SK-N-SH treated with all-trans-retinoic acid at 6 μM for 48 hours (cell line): ENCODE measurements at places on chromosomes 13 and 19.
A peak's percentile ranks its signal among the peaks of the same experiment; 100 is the strongest.

DNA sequence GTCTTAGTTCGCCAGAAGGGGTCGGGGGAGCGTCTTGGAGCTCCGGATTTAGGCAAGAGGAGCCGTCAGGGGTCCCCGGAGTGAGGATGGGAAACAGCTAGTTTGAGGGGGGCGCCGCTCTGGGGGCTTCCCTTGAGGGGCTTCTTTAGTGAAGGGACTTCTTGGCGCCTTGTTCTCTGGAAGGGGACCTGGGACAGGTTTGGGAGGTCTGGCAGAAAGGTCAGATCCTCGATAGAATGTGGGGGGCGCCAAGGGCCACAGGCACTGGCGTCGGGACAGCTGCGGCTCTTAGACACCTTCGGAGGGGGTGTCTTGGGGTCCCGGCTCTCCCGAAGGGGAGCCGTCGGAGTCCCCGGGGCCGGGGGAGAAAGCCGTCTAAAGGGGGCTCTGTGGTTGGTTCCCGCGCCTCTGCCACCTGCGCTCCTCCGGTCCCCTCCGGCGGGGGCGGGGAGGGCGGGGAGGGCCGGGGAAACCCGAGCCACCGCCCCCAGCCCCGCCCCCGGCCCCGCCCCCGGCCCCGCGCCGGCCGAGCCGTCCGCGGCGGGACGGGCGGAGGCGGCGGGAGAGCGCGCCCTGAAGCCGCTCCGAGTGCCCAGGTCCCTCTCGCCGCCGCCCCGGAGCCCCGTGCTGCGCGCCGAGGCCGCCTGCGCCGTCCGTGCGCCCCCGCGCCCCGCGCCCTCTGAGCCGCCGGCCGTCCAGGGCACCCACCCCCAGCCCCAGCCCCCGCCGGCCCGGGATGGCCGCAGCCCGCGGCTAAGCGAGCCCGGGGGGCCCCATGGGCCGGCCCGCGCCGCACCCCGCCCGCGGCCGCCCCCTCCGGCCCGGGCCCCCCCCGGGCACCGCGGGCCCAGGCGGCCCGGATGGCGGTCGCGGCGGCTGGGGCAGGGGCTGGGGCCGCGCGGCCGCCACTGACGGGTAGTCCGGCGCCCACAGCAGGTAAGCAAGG is at the start of gene NRTN:
Gene NRTN (plus strand): TSS at position 552 of the 946 bp plus-strand sequence. CDS start 19,099 bp downstream, outside the sequence.
- ATAC-seq, result peak; percentile 7

DNA sequence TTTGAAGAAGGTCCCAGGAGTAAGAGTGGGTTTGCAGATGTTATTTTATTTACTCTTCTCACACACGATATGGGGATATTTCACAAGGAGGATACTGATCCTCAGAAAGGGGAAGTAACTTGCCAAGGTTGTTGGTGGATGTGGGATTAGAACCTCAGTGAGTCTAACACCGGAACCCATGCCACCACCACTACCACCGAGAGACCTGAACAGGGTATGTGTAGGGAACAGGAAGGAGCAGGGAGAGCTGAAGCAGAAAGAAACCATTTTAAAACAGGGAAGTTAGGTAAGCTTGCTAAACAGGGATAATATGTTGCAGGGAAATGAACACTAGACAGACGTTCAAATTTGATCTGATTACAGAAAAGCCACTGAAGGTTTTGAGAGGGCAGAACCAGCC is 11.6 kb upstream of the CEACAM3 start:
- ATAC-seq, result no peak

DNA sequence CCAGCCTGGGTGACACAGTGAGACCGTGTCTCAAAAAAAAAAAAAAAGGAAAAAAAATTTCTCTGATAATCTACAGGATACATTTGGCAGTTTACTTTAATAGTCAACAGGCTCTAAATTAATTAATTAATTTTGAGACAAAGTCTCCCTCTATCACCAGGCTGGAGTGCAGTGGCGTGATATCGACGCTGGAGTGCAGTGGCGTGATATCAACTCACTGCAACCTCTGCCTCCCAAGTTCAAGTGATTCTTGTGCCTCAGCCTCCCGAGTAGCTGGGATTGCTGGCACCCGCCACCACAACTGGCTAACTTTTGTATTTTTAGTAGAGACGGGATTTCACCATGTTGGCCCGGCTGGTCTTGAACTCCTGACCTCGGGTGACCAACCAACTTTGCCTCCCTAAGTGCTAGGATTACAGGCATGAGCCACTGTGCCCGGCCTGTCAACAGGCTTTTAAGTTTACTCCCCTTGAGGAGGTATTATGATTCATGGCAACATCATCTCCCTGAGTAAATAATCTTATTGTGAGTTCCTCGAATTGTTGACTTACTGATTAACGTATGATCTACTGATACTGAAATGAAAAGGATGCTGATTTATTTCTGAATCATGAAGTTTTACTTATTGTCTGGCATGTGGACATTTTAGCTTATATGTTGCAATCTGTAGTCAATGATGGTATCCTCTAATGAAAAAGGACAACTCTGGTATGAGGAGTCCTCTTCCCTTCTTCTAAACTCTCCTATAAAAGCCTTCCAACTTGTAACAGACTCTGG is 21.3 kb upstream of the MTRF1 start:
- ATAC-seq, result peak; percentile 88

GRCh38 chr13:47592256-47592655 is 408.8 kb downstream of the SUCLA2 start:
- ATAC-seq, result no peak

DNA sequence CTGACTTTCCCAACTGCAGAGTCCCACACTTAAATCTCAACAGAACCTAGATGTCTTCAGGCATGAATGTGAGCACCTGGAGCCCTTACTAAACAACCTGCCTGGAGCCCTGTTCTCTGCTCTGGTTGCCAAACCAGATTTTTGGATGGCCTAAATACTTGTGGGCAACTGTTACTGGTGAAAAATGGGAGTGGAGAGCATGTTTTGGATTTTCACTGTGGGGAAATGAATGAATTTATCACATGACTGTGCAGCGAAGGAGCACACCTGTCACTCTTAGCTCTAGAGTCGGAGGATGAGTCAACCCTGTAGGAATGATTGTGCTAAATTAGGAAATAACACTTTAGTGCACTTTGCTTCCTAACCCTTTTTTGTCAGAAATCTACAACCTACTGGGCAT is 30.3 kb downstream of the SHISA2 start:
- ATAC-seq, result no peak

- ATAC-seq, result peak; percentile 59
These were observed 21.0 kb upstream of the SPRY2 start for GRCh38 chr13:80361883-80362327.

DNA sequence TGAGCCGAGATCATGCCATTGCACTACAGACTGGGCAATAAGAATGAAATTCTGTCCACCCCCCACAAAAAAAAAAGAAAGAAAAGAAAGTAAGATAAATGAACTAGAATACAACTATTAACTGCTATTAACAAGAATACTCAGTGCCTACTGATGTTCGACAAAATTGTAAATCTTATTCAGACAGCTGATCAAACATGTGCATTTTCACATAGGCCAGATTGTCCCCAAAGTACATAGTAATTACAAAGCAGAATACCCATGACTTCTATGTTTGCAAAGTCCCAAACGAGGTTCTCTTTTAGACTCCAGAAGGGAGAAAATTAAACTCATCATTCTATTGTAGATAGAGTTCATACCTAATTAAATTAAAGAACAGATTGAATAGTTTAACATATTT is 113.4 kb downstream of the UFM1 start:
- ATAC-seq, result no peak

- no peak for ATAC-seq
These were observed 12.9 kb upstream of the GIPR start for GRCh38 chr19:45655073-45655472.

DNA sequence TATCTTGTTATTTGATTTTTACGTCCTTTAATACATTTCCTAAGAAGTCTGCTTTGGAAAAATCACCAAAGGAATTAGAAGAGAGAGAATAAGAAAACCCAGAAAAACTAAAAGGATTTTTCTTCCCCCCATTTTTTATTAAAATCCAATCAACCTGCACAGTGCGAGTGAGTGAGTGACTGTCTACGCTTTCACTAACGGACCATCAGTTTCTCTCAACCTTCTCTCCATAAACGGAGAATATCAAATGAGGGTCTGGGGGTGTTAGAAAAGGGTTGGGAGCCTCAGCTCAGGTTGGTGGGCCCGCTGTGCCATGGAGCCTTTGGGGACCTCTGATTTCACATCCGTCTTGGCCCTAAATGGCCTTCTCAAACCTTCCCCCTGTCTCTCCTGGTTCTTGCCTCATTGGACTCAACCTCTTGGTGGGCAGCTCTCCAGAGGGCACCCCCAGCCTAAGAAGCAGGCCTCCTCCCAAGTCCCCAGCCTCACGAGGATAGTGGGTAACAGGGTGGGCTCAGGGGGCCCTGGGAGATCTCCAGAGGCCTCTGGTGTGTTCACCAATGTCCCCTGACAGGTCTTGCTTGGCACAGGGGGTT is 763 bp upstream of the LRP3 start:
- ATAC-seq, result no peak

- ATAC-seq, result no peak
These were observed 115.7 kb upstream of the ZNF536 start for GRCh38 chr19:30256496-30256850.

DNA sequence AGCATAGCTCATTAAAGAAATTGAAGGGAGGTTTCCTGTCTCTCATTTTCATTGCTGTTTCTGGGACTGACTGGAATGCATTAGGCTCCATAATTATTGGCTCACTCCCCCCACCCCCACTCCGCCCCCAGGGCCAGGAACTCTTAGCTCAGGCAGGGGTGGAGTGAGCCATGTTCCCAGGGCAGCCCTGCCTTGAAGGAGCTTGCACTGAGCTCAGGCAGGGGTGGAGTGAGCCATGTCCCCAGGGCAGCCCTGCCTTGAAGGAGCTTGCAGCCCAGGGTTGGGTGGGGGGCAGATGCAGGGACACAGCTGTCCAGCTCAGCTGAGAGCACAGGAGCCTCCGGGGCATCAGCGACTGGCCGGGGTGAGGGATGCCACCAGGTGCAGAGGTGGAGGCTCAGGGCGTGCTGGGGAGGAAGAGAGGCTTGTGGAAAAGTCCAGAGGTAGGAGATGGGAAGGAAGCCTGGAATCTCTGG is 39.1 kb upstream of the TFDP1 start:
- ATAC-seq, result no peak; the same call in 2 of the 3 replicates

DNA sequence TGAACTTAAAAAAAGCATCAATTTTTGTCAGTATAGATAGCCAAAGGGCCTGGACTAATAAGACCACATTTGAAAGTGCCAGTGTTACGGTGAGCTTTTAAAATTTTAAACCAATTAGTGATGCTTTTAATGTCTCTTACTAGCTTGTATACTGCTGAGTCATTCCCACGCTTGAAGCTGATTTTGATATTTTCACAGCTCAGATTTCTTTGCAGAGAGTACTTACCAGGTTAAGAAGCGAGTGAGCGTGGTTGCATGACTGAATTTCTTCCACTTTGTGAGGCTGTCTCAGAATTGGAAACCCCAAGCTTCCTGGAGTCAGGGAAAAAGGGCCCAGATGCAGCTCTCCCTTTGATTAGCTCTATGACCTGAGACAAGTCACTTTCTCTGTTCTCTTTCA is 74.5 kb upstream of the NBEA start:
- ATAC-seq, result peak; percentile 58

- ATAC-seq, result no peak
These were observed 34.9 kb upstream of the MLNR start for GRCh38 chr13:49185264-49185663.

DNA sequence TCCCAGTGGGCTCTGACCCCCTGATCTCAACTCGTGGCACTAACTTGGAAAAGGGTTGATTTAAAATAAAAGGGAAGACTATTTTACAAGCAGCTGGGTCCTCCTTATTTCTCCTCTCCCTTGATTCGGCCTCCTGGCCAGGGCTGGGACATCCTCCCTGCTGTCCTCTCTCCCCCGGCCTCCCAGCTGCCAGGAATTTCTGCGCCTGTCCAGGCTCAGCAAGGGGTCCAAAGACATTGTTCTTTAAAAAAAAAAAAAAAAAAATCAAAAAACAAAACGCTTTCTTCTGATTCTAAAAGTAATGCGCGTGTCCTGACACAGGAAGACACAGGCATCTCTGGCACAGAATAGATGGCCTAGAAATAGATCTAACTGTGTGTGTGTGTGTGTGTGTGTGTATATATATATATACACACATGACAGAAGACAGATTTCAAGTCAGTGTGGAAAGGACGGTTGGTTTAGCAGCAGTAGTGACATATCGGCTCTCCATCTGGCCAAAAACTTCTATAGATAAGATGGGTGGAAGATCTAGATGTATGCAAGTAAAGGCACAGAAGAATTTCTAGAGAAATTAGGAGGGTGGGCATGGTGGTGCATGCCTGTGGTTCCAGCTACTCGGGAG is 12.3 kb upstream of the LENG8 start:
- ATAC-seq, result no peak

GRCh38 chr19:50377051-50377461 is 799 bp downstream of the NR1H2 start:
- ATAC-seq, result peak; percentile 34
